ENCODE measurements at places on chromosomes 4 and X.

DNA sequence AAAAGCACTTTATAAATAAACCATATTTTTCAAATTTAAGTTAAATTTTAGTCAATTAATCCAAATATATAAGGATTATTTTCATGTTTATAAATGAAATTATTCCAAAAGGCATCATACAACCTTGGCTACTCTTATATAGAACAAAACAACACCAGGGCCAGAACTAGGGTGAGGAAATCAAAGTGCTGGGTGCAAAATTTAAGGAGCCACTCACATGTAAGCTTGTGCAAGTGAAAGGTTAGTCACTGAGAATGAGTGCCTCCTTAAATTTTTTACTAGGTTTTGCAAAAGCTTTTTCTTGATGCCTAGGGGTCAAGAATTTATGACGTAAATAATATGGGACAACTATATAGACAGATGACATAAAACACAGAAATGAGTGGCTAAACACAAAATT lies 83.4 kb upstream of the COX18 start:
- no peak for DNase-seq

DNA sequence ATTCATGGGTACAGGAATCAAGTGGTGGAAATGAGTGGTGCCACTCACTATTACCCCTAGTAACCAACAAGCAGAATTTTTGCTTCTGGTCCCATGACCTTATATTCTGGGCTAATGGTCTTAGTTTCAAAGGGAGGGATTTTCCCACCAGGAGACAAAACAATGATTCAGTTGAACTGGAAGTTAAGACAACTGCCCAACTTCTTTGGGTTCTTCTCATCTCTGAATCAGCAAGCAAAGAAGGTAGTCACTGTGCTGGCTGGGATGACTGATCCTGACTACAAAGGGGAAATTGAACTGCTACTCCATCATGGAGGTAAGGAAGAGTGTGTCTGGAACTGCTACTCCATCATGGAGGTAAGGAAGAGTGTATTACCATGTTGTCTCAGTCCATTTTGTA lies 87.2 kb downstream of the IL13RA2 start:
- no peak for DNase-seq

DNA sequence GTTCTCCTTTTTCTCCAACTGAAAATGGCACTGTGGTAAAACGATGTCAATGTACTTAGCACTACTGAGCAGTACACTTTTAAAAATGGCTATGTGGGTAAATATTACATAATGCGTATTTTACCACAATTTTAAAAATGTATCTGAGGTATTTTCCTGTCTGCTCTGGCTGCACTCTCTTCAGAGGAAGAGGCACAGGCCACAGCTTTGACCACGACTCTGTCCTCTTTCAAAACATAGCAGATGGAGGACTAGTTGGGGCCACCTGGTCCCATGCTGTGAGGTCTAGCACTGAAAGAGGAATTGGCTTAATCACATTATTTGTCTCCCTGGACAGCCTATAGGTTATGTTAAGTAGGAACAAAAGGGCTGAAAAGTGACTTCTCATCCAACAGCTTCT lies 5.2 kb downstream of the KCNE5 start:
- no peak for DNase-seq

- DNase-seq, result peak; percentile 2
Measured at GRCh38 chrX:112642349-112642748, 37.4 kb downstream of the LHFPL1 start.

DNA sequence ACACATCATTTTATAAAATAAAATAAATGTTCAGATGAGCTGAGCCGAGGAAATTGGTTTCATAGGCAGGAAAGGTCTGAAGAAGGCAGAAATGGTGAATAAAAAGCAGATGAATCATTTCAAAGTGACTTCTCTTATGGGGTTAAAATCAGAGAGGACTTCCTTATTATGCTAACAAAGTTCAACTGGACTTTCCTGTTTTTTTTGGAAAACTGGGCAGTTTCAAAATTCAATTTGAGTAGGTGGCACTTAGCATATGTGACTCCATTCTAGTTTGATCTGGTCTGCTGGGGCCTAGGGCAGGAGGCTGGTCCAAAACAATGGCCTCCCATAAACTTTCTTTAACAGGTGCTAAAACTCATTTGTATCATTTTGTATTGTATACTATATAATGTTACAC lies 1794.9 kb upstream of the TENM3 start:
- DNase-seq, result no peak

DNA sequence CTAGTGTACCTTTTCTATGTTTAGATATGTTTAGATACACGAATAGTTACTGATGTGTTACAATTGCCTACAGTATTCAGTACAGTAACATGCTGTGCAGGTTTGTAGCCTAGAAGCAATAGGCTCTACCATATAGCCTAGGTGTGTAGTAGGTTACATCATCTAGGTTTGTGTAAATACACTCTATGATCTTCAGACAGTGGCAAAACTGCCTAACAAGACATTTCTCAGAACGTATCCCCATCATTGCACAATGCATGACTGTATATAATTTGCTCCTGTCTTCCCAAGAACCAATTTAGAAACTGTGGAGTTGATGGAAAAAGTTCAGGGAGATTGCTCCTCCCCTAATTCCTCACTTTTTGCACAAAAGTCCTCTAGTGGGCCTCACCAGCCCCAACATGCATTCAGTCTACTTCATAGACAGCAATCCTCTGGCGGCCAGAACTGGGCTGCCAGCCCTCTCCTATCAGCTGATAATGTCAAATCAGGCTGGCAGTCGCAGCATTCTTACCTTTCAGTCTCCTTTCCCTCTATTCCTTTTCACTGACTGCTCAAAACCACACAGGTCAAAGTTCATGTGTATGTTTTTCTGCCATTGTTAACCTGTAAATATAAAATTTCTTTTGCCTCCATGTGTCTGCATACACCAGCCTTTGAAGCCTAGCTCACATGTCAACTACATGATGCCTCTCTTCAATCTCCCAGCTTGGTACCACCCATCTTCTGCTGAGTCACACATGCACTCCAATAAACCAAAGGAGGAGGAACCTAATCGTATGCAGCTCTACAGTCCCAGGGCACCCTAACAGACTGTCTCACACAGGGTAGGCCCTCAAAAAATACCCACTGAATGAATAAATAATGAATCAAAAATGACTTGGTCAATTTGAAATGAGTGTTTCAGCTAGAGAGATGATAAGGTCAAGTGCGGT lies 32.0 kb downstream of the BCLAF3 start:
- no peak for DNase-seq

- DNase-seq, result peak; percentile 74
Measured at GRCh38 chr4:26248647-26249046, 72.2 kb upstream of the RBPJ start.

DNA sequence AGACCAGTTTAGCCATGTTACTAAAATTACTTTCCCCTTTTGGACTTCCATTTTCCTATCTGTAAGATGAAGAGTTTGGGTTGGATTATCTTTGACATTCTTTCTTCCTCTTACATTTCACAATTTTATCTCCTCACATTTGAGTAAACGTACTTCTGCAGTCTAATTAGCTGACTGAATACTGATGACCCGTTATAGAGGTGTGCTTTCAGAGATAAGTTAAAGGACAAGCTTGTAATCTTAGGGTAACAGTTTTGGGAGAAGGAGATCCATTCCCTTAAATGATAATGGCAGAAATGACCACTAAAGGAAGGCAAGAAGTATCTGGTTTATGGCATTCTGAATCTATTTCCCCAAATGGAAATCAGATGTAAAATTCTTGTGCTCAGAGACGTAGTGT lies 222.6 kb upstream of the FTHL17 start:
- no peak for DNase-seq

- no peak for DNase-seq
Measured at GRCh38 chrX:13837290-13837745, 20.4 kb upstream of the GPM6B start.

DNA sequence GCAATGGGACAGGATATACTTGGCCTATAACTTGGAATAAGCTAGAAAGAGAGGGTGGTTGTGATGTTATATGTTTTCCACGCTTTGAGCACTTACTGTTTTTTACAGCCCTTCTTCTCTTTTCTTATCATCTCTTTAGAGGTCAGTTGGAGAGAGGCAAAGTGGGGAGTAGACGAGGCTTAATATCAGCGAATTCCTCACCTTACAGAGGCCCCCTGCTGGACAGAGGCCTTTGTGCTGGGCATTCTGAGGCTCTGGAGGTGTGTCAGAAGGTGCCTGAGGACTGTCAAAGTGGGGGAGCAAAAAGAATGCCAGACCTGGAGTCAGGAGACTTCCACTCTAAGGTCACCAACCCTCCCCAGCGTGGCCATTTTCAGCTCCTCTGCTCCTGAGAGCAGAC lies 42.5 kb downstream of the MAMLD1 start:
- DNase-seq, result no peak

- no peak for DNase-seq
Measured at GRCh38 chr4:23728393-23728792, 161.5 kb downstream of the PPARGC1A start.

- DNase-seq, result no peak
Measured at GRCh38 chr4:6702761-6703160, 6.9 kb downstream of the MRFAP1L1 start.
